ENCODE measurements at places on chromosomes 3 and 15.

DNA sequence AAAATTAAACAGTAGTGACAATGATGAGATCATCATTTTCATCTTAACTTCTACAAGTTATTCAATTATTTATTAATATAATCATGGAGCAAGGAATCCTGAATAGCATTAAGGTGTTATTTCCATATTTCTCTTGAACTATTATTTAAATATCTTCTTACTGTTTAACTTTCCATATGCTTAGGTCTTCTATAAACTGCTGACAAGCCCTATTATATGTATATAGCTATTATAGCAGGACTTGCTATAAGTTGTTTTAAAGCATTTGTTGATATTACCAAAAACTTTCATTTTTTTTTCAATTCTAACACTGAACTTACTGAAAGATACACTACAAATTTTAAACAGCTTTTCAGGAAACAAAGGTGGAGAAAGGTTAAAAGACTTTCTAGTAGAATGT is 76.7 kb downstream of the PLD1 start:
- no peak for DNase-seq

GRCh38 chr3:159761848-159762635 is 226.6 kb upstream of the IL12A start:
- DNase-seq = no peak

- no peak for DNase-seq
These were observed 246.9 kb downstream of the VGLL3 start for GRCh38 chr3:86744051-86744450.

GRCh38 chr3:197124713-197125112 is 95.1 kb upstream of the MELTF start:
- DNase-seq = no peak

GRCh38 chr3:39378088-39378487 is 5.1 kb upstream of the SLC25A38 start:
- DNase-seq = no peak

DNA sequence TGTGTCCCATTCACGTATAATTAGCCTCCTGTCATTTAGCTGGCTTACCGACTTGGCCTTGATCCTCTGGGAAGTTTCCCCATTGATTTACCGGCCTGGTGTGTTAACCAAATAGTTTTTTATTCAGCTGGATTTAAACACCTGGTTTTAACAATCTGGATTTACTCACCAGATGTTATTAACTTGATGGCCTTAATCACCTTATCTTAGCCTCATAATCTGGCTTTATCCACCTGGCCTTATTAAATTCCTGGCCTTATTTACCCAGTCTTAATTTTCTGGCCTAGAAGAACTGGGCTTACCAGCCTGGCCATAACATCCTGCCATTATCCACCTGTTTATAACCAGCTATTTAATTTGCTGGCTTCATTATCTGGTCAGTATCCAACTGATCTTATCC is 89.9 kb downstream of the IL12A start:
- DNase-seq = no peak

- no peak for DNase-seq
These were observed 31.9 kb downstream of the AGTR1 start for GRCh38 chr3:148729476-148730055.

DNA sequence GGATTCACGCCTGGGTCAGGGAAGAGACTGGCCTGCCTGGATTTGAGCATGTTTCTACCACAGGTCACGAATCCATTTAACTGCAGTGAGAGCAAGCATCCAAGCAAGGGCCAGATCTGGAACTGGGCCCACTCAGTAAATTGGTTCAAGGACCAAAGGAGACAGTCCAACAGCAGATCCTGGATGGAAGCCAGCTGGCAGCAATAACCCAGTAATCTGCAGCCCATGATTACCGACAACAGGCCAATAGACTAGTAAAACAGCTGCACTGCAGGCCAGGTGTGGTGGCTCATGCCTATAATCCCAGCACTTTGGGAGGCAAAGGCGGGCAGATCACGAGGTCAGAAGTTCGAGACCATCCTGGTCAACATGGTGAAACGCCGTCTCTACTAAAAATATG is 11.8 kb downstream of the SAMD7 start:
- DNase-seq = no peak

DNA sequence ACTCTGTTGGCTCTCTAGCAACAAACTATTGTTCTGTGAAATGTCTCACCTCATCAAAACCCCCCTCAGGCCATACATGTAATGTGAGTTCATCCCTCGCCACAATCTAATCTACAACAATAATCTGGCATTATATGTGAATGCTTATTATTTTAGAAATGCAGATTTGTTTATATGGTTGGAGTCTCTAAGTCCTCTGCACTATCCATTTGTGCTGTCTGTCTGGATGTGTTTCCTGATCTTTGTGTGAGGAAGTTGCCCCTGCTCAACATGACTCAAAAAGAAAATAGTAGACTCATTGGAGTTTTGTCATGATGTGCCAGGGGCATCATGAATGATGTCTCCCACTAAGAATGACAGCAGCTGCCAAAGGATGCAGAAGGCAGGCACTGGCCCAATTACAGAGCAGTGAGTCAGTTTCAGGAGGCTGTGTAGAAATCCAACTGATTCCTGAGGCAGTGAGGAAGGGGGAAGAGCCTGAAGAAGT is 161.6 kb upstream of the PDZRN3 start:
- DNase-seq = peak; percentile 19

GRCh38 chr3:67507584-67507983 is 146.8 kb downstream of the SUCLG2 start:
- no peak for DNase-seq

GRCh38 chr3:170117134-170117533 is 64.4 kb downstream of the PHC3 start:
- DNase-seq = no peak

GRCh38 chr3:168531116-168531515 is 435.4 kb upstream of the GOLIM4 start:
- DNase-seq = no peak

GRCh38 chr3:23073724-23074305 is 129.3 kb upstream of the UBE2E2 start:
- no peak for DNase-seq

- no peak for DNase-seq
These were observed 342.9 kb downstream of the CLSTN2 start for GRCh38 chr3:140277886-140278285.

GRCh38 chr3:57118254-57118653 is 46.9 kb downstream of the IL17RD start:
- no peak for DNase-seq

DNA sequence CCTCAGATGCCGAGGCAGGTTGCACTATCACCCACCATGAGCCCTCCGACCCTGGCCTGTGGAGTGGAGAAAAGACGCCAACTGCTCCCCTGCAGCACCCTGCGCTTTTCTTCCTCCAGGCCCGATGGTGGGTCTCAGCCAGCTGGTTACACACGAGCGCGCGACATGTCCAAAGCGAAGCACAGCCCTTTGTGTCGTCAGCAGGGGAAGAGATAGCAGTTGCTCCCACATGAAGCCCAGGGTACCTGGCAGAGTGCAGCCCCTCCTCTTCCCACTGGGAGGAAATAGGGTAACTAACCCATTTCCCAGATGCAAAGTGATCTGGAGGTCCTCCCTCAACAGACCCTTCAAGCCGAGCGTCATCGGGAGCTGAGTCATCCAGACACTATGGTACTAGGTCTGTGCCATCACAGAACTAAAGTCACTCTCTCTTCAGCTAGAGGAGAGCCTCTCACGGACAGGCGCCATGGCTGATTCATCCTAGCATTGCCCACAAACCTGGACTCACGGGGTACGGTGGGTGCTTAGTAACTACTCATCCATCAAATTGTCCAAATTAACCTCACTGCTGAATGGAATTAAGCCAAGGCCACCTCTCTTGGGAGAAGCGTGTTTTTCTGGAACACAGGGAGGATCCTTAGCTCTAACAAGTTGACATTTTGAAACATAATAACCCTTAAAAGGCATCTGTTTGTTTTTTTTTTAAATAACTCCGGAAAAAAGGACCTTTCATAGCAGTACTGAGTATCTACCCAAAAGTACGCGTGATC is 45.2 kb upstream of the BDH1 start:
- no peak for DNase-seq

GRCh38 chr3:69462022-69462825 is 76.3 kb upstream of the FRMD4B start:
- DNase-seq = no peak

DNA sequence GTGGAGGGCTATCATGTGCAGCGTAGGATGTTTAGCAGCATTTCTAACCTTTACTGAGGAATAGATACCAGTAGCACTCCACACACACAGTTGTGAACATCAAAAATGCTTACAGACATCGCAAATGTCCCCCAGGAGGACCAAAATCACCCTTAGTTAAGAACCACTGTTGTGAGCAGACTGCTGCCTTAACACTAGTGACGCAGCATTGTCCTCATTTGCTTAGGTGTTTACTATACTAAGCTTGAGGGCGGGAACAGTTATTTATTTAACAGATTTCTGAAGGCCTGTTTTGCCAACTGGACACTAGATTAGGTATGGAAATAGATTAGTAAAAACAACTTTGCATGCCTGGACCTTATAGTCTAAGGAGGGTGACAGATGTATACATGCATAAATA is 2.3 kb downstream of the PPP2R3A start:
- DNase-seq = no peak

DNA sequence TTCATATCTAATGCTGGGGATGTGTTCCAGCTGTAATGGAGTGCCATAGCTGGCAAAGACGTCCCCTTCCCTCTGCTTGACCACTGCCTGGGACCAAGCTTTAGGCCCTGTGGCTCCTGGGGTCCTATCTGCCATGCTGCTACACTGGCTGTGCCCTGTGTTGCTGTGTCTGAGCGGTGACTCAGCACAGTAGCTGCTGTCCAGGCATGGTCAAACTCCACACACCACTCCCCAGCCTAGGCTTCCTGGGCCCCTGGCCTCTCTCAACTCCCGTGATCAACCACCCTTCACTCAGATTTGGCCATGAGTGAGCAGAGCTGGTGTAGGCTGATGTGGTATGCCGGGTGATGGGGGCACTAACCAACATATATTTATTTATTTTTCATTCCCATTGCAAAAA is 27.0 kb downstream of the EPHB1 start:
- DNase-seq = no peak

DNA sequence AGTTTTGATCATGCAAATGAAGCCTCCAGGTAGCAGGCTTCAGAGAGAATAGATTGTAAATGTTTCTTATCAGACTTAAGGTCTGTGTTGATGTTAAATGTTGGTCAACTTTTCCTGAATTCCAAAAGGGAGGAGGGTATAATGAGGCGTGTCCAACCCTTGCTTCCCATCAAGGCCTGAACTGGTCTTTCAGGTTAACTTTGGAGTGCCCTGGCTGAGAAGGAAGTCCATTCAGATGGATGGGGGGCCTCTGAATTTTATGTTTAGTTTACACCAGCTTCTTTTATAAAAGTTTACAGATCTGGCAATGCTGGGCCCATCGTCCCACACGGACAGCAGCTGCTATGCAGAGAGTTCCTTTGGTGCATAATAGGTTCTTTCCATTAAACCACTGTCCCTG is 8.9 kb downstream of the CCDC13 start:
- DNase-seq = no peak

DNA sequence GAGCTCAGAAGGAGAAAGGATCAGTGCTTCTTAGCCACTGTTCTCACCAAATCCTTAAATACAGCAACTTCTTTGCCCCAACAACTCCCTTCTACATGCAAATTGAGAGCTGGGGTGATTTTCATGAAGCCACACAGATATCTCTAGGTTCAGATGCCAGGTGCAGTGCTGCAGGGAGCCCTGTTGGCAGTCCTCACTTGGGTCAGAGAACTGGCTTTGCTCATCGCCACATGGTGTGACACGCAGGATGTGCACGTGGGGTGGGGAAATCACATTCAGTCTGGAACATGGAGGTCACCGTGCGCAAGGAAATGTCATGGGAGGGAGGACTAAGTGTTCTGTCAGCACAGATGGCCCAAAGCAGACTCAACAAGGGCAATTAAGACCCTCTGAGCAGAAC is 103.8 kb downstream of the WDR76 start:
- DNase-seq = no peak

DNA sequence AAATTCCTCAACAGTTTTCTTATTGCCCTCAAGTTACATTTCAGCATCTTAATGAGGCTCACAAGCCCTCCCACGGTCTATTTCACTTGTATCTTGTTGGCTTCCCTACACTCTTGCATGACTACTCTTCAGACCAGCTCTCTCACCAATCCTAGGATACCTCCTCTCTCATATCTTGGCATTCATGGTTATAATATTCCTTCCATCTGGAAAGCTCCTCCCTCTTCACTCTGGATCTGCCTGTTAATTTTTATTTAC is 8.5 kb upstream of the CCDC80 start:
- no peak for DNase-seq

DNA sequence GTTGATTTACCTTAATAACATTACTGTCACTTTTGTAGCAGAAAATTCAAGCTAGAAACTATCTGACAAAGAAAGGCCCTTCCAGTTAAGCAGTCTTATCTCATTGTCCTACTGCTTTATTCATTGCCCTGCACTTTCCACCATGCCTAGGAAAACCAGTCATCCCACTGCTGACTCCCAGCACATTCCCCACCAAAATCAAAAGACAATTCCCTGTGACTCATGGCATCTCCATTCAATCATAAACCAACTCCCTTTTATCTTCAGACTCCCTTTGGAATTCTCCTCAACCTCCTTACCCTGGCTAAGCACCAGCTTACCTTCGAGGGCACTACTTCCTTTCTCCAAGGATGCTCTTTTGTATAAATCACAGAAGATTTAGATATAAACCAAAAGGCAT is 184.3 kb downstream of the PLCH1 start:
- no peak for DNase-seq

- no peak for DNase-seq
These were observed 558 bp downstream of the DTWD1 start for GRCh38 chr15:49621401-49621811.

- no peak for DNase-seq
These were observed 146.1 kb upstream of the KBTBD8 start for GRCh38 chr3:66851894-66852613.

DNA sequence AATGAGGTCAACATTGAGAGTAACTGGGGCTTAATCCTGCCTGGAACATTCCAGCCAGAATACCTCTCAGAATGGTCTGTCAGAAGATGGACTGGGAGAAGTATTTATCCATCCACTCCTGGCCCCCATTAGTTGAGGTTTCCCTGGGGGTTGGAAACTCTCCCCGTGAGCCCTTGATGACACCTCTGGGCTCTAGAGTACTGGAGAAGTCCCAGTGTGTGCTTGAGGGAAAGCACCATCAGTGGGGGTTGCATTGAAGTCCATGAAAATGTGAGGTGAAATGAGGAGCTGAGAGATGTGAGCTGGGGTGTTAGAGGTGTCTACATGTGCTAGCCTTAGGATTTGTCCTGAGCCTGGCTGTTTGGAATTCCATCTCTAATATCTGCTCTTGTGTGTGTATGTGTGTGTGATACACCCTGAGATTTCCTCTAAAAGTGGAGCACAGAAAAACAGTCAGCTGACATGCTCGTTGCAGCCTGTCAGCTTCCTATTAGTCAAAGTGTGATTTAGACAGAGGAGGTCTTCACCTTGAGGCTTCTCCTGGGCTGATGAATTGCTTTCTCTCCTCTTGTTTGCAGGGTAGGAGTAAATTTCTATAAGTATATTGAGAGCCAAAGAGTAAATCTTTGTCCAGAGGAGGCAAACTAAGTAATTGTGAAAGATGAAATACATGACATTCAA is 67.6 kb downstream of the NR1D2 start:
- no peak for DNase-seq

- DNase-seq = no peak
These were observed 362.2 kb upstream of the SLCO3A1 start for GRCh38 chr15:91491101-91491950.

- peak; percentile 60 for DNase-seq
These were observed 2.8 kb downstream of the GPD1L start for GRCh38 chr3:32109256-32109655.

Data from substantia nigra (tissue), 51 donors.